ENCODE measurements at places on chromosomes 4 and X. TPM values are rescaled to one million over a fixed set of nuclear protein-coding genes. Genes with fewer than 3 reads are reported as not detected.

The ERCC6L gene
- polyA plus RNA-seq = not detected

The WAS gene
- polyA plus RNA-seq = 0.90 TPM

The MYOZ2 gene
- 46.3 TPM for polyA plus RNA-seq

The RIBC1 gene
- 1.0 TPM for polyA plus RNA-seq

The IL2 gene
- not detected for polyA plus RNA-seq

The DSPP gene
- polyA plus RNA-seq = not detected

The PDHA2 gene
- polyA plus RNA-seq = not detected

The TRIM2 gene
- polyA plus RNA-seq = 10.2 TPM

The SERPINA7 gene
- not detected for polyA plus RNA-seq

The GPR143 gene
- not detected for polyA plus RNA-seq

The NRK gene
- 0.88 TPM for polyA plus RNA-seq

The MAGEA8 gene
- not detected for polyA plus RNA-seq

The CSAG1 gene
- polyA plus RNA-seq = not detected

The SORCS2 gene
- polyA plus RNA-seq = 1.4 TPM

The PASD1 gene
- polyA plus RNA-seq = not detected

The TMEM150C gene
- not detected for polyA plus RNA-seq

The NPY1R gene
- polyA plus RNA-seq = 112 TPM

The ADAMTS3 gene
- polyA plus RNA-seq = 0.79 TPM

The NAP1L5 gene
- 13.0 TPM for polyA plus RNA-seq

The SASH3 gene
- 0.90 TPM for polyA plus RNA-seq

The SERTM2 gene
- polyA plus RNA-seq = not detected

The ARHGAP36 gene
- not detected for polyA plus RNA-seq

The RBBP7 gene
- 159 TPM for polyA plus RNA-seq

The PPP4R3C gene
- not detected for polyA plus RNA-seq

The F8A3 gene
- polyA plus RNA-seq = not detected

The TMEM35A gene
- 2.9 TPM for polyA plus RNA-seq

The CCNB3 gene
- polyA plus RNA-seq = not detected

The TLR1 gene
- polyA plus RNA-seq = 4.5 TPM

The ODAPH gene
- not detected for polyA plus RNA-seq

The WWC2 gene
- polyA plus RNA-seq = 7.1 TPM

The STAP1 gene
- polyA plus RNA-seq = not detected

The TLR7 gene
- 0.08 TPM for polyA plus RNA-seq

The F8 gene
- 2.7 TPM for polyA plus RNA-seq

The ITIH6 gene
- polyA plus RNA-seq = not detected

The GRIA2 gene
- 12.1 TPM for polyA plus RNA-seq

The ADAM29 gene
- polyA plus RNA-seq = not detected

The FREM3 gene
- polyA plus RNA-seq = not detected

The FRG2 gene
- polyA plus RNA-seq = not detected

The UGT2B15 gene
- polyA plus RNA-seq = 0.75 TPM

The SLC38A5 gene
- polyA plus RNA-seq = 8.5 TPM

The NLRP2B gene
- not detected for polyA plus RNA-seq

The DCX gene
- polyA plus RNA-seq = not detected

The SPANXB1 gene
- polyA plus RNA-seq = not detected

The CAPN6 gene
- 0.38 TPM for polyA plus RNA-seq

The NEUROG2 gene
- not detected for polyA plus RNA-seq

Data from aorta (tissue), 5 donors.